Stimulated activated CD8-positive, alpha-beta memory T cell treated with anti-CD3 and anti-CD28 coated beads, Interleukin-12 subunit alpha, Interleukin-12 subunit beta, amount 100 ng/mL, for 4 hours (primary cell): ENCODE measurements at places on chromosomes 7 and 10.
A peak's percentile ranks its signal among the peaks of the same experiment; 100 is the strongest.

- DNase-seq: no peak
These were observed 396.7 kb downstream of the AUTS2 start for GRCh38 chr7:69994886-69995542.

GRCh38 chr7:114653364-114654088, 238.9 kb downstream of the FOXP2 start:
- DNase-seq: no peak

DNA sequence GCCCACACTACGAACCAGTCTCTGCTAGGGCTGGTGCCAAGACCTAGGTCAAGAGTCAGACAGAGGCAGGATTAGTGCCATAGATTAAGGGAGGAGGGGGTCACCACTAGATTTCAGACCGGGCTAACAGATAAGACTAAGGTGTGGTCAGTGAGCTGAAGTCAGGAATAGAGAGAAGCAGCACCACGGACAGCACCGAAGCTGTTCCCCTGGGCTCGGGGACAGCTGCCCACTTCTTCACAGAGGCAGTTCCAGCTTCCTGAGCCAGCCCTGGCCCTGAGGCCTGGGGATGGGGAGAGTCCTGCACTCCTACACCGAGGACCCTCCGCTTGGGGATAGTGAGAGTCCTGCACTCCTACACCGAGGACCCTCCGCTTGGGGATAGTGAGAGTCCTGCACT, 11.2 kb upstream of the JAKMIP3 start:
- DNase-seq: no peak

DNA sequence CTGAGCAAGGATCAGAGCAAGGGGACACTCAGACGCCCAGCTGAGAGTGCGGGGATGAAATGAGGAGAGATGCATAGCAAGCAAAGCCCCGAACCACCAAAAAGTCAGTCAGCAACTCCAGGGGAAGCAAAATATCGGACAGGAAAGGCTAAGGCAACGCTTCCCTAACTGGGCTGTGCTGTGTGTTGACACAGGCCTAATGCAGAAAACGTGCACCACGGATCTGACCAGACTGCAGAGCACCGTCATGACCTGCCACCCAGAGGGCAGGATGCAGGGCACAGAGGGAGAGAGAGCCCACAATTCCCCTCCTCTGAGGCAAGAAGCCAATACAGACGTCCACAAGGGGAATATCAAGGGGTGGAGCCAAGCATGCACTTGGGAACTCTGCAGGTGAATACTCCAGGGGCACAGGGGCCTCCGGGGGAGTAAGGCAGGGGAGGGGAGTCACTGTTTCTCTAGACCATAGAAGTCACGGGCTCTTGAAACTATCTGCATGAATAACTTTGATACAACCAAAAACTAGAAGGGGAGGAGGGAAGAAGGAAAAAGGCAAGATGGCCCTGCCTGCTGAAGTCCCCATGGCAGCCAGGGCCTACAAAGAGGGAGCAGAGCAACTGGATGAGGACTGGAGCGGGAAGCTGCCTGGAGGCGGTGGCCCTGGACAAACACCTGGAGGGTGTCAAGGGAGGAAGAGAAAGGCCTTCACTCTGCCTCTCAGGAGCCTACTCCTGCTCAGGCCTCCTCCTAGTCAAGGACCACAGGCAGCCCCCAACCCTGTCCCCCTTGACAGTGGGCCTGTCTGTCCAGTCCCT, 26.2 kb downstream of the GRID1 start:
- DNase-seq: no peak

DNA sequence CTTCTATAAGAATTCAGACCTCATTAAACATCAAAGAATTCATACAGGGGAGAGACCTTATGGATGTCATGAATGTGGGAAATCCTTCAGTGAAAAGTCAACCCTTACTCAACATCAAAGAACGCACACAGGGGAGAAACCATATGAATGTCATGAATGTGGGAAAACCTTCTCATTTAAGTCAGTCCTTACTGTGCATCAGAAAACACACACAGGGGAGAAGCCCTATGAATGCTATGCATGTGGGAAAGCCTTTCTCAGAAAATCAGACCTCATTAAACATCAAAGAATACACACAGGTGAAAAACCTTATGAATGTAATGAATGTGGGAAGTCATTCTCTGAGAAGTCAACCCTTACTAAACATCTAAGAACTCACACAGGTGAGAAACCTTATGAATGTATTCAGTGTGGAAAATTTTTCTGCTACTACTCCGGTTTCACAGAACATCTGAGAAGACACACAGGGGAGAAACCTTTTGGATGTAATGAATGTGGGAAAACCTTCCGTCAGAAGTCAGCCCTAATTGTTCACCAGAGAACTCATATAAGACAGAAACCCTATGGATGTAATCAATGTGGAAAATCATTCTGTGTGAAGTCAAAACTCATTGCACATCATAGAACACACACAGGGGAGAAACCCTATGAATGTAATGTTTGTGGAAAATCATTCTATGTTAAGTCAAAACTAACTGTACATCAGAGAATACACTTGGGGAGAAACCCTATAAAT, 24.1 kb downstream of the ZNF37A start:
- no peak for DNase-seq

DNA sequence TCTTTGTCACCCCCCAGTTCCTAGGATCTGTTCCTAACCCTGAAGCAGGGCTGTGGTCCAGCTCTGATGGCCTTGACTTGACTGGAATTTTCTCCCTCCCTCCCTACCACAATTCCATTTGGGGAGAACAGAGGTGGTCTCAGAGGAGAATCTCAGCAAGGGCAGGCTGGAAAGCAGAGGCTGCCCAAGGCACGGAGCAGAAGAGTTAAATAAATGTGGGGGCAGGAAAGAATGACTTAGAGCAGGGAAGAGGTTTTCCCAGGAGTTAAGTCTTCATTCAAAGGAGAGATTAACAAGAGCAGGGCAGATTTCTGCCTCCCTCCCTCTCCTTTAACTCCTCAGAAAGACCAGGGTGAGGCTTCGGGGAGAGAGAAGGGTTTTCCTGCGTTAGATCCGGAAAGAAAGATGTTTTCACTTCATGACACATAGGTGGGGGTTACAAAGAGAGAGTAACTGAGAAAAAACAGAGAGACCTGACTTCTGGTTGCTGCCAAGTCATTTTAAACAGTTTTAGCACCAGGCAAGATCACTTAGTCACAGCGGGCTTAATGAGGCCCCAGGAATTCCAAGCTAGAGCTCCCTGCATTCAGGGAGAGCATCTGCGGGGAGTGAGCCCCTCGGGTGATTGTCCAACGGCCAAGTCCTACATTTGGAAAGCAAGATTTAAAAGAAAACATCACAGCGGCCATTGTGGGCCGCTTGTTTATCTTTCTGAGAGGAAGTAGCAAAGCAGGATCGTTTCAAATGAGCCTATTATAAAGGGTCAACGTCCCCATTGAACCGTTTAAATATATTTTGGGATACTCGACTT, 78.7 kb downstream of the ARHGAP22 start:
- DNase-seq: no peak

DNA sequence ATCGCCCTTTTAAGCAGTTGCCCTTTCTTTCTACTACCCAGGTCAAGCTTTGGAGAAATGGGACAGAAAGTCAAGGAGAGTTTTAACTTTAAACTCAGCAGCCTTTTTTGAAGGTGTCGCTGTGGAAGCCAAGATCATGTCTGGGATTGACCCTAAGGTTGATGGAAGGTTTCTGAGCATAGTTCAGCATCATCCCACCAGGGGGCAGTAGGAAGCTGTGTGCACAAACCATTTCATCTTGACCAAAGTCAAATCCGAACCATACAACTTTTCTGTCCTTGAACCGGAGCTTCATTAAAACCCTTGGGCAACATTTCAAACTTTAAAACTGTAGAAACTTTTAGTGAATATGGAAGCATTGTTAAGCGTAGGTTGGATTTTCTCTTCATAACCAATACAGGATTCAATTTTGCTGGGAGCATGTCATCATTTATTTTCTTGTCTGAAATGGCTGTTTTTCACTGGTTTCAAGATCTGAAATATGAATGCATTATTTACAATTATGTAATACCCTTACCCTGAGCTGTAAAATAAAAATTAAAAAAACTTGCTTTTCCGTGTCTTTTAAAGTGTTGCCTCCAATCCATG, 214.4 kb upstream of the KIAA1217 start:
- no peak for DNase-seq

GRCh38 chr10:3067118-3067858, at the start of gene PFKP:
Gene PFKP, plus strand, starts transcription at chr10:3067548. Its CDS starts 48 bp downstream, at chr10:3067596.
- peak; percentile 59 for DNase-seq

DNA sequence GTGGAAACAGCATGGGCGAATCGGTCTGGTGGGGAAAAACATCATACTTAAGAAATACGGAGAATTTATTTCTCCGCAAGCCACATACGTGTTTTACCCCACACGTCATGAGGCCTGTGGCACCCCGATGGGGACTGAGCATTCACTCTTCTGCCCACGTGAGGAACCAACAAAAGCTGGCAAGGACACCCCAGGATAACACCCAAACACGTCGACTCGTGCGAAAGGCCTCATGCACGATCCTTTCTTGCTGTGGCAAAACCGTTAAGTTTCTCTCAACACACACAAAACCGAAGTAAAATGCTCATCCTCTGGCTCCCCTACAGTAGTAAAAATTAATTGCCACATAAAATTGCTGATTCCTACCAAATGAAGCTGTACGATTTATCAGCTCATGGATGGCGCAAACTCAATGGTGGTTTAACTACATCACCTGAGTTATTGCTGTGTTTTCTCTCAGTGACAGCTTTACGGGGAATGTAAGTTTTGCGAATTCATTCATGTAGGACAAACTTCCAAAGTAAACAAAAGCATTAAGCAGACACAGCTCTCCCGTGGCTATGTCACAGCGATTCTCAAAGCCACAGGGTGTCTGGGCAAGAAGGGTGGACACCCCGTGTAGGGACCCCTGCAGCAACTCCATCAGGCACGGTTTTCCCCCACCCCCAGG, 97.0 kb downstream of the CTBP2 start:
- DNase-seq: no peak

DNA sequence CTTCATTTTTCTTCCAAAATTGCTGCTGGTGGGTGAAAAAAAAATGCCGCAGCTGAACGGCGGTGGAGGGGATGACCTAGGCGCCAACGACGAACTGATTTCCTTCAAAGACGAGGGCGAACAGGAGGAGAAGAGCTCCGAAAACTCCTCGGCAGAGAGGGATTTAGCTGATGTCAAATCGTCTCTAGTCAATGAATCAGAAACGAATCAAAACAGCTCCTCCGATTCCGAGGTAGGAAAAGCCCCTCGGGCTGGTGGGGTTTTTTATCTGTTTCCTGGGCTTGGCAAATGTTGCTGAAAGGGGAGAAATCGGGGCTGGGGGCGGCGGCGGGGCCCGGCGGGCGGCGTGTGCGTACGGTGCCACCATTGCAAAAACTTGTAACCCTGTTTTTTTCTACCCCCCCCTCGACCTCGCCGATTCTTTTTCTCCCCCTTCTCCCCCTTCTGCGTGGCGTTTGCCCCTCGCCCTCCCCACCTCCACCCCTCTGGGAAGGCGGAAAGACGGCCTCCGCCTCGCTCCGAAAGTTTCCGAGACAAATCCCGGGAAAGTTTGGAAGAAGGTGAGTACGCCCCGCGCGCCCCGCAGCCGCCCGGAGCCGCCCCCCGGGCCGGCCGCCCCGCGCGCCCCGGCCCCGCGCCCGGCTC, 789 bp downstream of the TCF7L2 start:
- peak; percentile 1 for DNase-seq

- DNase-seq: no peak
These were observed 173.9 kb downstream of the FOXP2 start for GRCh38 chr7:114588506-114588905.

DNA sequence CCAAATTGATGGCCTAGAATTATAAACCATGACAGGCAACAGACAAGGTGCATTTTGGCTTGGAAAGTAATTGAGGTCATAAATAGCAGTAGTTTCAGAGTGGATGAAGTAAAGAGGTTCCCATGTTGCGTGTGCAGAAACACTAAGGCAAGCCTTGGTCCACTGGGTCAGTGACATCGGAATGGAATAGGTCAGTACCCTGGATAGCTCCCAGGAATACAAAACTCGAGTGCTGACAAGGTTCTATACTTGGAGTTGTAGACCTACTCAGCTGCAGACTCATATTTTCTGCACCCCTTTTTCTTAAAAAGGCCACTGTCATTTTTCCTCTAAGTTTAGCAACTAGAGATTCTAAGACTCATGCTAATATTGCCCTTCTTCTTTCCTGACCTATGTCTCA, 132.8 kb downstream of the DYNC1I1 start:
- no peak for DNase-seq

GRCh38 chr7:115462301-115463015, 540.6 kb downstream of the MDFIC start:
- no peak for DNase-seq

DNA sequence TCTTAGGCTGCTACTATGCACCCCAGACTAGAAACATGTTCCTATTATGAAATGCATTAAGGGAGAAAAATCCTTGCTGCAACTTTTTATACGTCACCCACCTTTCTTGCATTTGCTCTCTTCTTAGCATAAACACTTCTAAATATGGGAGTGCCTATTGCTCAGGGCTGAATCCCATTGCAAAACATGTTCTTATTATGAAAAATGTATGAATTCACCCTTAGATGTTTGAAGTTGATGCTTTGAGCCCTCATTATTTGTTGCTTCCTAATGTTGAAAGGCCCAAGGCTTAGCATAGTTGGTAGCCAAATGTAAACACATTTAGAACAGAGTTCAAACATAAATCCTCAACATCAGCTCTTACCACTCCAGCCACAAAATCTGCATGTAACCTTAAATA, 52.8 kb downstream of the BMPER start:
- DNase-seq: no peak

DNA sequence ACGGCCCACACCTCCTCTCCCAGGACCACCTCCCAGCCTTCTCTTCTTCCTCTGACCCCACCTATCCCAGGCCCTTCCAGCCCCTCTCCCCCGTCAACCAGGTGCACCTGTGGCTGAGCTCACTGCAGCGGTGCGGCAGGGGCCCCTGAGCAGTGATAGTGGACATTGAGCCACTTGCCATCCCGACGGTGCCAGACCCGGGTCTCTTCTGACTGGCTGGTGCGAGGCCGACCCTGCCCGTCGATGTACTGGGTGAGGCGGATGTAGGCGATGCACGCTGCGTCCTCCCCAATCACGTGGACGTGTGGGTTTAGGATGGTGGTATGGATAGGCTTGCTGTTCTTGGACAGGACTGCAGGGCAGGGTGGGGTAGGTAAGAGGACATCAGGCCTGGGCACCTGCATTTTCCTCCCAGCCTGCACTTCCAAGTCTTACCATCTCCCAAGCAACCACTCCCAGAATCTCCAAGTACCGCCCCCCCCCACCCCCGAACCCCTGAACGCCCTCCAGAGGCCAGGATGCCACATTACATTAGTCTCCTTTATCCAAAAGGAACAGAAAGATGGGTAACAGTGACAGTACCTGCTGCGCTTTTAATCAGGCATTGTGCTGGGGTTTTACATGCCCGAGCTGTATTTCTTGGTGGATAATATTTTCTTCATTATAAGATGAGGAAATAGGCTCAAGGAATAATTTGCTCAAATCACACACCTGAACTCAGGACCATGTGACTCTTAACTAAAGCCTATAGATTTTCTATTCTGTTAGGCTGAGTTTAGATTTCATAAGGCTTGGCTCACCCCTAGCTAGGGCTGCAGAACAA, 3.7 kb upstream of the NDST2 start:
- no peak for DNase-seq

DNA sequence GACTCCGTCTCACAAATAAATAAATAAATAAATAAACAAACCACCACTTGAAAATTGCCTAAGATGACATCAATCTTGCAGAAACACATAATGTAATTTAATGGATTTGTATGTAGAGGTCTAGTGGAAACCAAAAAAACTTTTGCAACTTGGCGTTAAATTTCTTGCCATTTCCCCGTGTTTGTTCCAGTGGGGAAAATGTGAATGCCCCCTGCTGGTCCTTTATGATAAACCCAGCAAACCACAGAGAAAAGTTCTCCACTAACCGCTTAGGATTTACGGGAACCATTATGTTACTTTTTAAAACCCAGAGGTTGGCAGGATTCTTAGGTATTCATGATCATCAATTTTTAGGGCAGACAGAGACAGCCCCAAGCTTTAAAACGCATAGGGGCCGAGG, 32.5 kb downstream of the LAMB4 start:
- no peak for DNase-seq
